ENCODE measurements at places on chromosomes 3 and 15.

DNA sequence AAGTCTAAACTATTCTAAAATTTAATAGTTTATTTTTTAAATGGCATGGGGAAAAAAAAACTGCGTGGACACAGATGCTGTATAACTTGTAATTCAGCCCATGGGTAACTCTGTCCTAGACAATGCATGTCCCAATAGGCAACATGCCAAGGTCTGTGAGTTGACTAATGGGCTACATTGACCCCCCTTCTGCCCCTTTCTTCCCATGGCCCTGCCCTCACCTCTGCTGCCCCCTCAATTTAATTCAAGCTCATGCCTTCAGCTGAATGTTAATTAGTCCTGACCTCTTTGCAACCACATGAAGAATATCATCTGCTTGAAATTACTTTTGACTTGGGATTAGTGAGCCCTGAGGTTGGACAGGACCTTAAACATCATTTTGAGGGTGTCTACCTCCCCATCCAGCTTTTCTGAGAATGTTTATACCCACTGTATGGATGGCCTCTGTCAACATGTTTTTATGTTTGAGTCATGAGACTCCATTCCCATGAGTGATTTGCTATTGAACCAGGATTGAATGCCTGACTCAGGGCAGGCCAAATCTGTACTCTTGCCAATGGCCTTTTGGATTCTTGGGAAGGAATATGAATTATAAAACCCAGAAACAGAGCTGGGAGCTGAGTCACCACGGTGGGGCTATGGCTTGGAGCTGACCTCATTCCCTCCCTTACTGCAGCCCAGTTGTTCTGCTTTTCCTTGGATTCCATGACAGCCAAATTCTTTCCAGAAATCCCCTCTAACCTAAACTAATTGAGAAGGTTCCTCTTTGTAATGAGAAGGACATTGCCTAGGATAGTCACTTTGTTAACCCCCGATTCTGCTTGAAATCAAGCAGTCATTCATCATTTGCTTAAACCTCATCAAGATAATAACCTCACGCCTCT, 33.5 kb upstream of the PDE8A start:
- no peak for DNase-seq

GRCh38 chr15:84605554-84605882, 4.7 kb downstream of the ZSCAN2 start:
- DNase-seq, result no peak

GRCh38 chr3:192812743-192813383, 85.5 kb upstream of the FGF12 start:
- DNase-seq, result no peak

GRCh38 chr15:41079717-41080116, 36.4 kb downstream of the INO80 start:
- no peak for DNase-seq

GRCh38 chr15:75620058-75620820, 5.3 kb downstream of the SNUPN start:
- DNase-seq, result no peak

GRCh38 chr3:123767009-123767372, 117.1 kb downstream of the MYLK start:
- no peak for DNase-seq

DNA sequence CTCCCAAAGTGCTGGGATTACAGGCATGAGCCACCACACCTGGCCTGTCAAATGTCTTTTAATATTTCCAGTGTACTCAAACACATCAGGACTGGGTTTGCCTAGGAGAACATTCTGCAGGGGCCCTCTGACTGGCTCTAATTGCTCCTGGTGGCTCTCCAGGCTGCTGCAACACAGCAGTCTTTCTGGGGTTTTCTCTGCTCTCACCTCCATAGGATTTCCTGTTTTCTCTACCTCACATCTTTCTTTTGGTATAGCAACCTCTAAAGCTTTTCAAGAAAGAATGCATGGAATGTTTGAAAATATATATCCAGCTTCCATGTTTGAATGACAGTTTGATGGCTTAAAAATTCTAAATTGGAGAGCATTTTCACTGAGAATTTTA, 83.3 kb upstream of the IGSF10 start:
- DNase-seq, result no peak

DNA sequence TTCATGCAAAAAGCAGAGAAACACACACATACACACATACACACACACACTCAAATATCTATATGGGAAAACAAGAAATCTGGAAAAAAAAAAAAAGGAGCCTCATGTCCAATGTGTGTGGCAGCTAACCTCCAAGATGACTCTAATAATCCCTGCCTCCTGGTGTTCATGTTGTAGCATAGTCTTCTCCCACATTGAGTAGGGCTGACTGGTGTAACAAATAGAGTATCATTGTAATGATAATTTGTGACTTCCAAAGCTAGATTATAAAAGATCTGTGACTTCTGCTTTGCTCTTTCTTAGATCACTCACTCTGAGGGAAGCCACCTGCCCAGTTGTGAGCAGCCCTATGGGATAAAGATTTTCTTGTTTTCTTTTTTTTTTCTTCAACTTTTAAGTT, 130.9 kb upstream of the TNIK start:
- DNase-seq, result no peak

GRCh38 chr15:34334672-34335071, 2.9 kb downstream of the SLC12A6 start:
- DNase-seq, result no peak

DNA sequence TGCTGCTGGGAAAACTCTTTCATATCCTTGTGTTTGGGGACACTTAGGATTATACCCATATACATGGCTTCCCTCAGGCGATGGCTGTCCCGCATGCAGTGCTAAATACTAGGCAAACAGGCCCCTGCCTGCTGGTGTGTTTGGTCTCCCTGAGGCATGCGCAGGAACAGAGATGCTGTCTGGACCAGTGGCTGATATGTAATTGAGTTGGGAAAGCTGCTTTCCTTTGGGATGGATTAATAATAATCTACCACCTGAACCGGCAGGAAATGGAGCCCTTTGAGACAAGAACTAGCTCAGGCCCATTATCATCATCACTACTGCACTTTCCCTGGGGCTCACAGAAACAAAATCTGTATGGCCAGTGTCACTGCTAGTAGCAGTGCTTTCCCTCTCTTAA, 18.0 kb downstream of the ZDHHC3 start:
- no peak for DNase-seq

DNA sequence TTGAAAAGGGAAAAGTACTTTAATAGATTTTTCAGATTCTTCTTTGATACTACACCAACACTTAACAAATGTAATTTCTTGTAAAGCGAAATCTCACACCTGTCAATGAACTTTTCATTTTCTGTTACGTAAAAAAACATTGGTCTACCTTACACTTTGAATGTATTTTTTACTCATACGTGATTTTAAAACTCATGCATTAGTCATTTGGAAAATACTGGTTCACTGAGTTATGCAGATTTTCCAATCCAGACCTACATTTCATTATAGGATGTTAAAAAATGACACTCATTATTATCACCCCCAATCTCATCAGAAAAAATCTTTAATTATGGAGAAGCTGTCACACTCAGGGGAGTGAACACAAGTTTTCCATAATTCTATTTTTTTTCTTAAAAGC, 14.7 kb downstream of the VPS39 start:
- DNase-seq, result no peak

- DNase-seq, result no peak
Measured at GRCh38 chr3:14560110-14560509, 20.0 kb upstream of the GRIP2 start.

DNA sequence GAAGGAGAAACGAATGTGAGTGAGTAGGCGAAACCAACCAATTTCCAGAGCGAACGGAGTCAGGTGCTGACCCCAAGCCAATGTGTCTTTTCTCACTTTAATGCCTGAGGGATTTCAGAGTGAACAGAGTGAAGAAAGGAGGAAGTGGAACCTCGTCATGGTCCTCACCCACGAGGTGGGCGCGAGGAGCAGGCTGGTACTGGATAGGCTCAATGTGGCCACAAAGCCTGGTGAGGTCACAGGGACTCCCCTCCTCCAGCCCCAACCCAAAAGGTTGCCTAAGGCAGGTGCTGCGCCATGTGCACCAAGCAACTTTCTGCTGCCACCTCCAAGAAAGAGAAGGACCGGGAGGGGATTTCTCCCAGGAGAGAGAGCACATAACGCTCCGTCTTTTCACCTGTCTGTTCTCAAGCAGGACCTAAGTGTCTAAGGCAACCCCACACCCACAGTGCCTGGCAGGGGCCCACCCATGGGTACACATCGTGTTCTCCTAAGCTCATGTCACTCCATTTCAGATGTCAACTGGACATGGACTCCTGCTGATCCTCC, 3.8 kb downstream of the NRROS start:
- no peak for DNase-seq

DNA sequence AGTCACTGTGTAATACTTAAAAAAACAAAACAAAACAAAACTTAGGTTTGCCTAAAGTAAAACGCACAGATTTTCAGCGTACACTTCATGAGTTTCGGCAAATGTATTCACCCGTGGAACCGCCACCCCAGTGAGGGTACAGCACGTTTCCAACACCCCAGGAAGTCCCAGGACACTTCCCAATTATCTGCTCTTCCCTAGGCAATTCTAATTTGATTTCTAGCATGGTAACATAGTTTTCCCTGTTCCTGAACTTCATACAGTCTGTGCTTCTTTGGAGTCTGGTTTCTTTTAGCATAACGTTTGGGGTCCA, 497 bp upstream of the CLASP2 start:
- no peak for DNase-seq

DNA sequence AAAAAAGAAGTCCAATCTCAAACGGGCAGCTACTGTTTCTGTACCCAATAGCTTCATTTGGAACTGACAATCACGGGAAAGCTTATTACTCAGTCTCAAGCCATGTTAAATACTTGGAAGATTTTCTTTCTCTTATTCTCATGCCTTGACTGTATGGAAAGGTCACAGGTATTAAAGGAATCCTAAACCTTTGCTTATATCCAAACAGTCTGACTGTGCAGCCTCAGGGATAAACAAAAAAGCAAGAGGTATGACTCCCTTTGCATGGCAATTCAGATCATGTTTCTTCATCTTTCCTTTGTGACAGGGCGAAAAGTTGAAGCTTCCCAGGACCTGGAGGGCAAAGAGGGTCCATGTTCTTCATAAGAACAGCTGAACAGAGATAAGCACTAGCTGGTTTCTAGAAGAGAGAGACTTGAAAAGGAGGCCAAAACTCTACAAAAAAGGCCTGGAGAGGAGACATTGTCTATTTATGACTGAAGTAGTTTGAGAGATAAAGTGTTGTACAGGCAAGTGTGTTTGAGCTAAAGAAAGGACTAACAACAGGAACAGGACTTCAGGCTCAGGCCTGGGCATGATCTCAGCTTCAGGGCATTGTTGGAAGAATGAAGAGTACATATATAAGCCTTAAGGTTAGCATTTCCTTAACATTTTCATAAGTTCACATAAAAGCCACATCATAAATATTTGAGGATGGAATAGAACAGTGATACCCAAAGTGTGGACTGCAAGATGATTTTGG, 231.0 kb upstream of the THRB start:
- DNase-seq, result no peak

GRCh38 chr15:29331669-29332068, 62.0 kb upstream of the NSMCE3 start:
- no peak for DNase-seq

GRCh38 chr3:196813903-196814302, 53.8 kb upstream of the SENP5 start:
- no peak for DNase-seq

GRCh38 chr3:147701195-147701594, 292.0 kb downstream of the ZIC1 start:
- DNase-seq, result no peak

GRCh38 chr15:74374648-74375302, 7.3 kb upstream of the CYP11A1 start:
- DNase-seq, result no peak

DNA sequence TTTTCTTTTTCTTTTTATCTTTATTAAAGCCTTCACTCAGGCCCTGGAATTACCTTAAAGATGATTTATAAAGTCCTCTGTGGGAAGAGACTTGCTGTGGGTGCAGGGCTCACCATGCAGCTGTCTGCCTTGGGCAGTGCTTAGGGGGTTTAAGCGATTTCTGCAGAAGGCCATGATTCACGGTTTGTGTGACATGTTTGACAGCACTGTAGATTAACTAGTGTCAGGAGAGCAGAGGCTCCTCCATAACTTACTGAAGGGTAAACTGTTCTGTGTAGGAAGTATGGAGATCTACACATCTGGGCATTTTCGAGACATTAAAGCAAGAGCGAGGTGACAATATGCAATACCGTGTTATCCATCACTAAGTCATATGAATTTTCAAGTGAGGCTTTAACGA, 137.7 kb downstream of the LRIG1 start:
- DNase-seq, result no peak

GRCh38 chr3:156620260-156620659, 54.1 kb upstream of the TIPARP start:
- DNase-seq, result peak; percentile 96

- no peak for DNase-seq
Measured at GRCh38 chr3:135966271-135966961, 888 bp downstream of the PPP2R3A start.

DNA sequence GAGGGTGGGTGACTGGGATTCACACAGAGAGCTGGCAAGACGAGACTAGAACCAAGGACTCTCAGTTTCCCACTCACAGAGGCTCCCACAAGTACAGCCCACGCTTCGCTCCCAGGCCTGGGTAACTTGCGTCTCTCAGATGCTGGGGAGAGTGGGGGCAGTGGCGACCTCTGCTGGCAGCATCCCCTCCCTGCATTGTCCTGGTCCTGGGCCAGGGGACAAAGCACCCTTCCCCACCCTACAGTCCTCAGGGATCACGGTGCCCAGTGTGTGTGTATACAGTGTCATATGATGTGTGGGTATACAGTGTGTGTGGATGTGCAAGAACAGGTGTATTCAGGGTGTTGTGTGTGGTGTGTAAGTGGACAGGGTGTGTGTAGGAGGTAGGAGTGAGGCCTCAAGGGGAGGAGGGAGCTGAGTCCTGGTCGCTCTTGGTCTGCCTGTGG, 12.8 kb downstream of the VILL start:
- no peak for DNase-seq

DNA sequence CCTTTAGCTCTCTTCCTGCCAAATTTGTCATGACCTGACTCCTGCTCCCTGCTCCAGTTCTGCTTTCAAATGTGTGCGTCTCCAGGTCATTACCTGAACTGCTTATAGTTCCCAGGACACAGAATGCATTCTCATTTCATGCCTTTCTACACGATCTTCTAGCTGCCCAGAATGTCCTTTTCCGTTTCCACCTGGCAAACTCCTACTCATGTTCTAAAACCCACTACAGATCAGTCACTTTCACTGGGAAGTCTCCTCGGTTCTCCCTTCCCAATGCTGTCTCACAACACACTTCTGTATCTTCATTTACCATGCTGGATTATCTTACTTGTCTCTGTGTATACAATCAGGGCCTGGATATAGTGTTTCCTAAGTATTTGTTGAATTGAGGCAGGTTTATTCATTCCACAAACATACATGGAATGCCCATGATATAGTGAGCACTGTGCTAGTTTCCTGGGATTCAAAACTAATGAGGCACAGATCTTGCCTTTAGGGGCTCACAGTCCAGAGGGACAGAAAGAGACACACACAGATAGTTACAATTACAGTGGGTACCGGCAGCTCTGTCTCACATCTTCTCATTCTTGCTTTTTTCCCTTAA, 1.6 kb upstream of the NOX5 start:
- DNase-seq, result no peak

- DNase-seq, result no peak
Measured at GRCh38 chr3:105862217-105862616, 6.6 kb downstream of the CBLB start.

- no peak for DNase-seq
Measured at GRCh38 chr3:113117511-113118234, 93.7 kb upstream of the BOC start.
